ENCODE measurements at places on chromosomes 4 and X.

DNA sequence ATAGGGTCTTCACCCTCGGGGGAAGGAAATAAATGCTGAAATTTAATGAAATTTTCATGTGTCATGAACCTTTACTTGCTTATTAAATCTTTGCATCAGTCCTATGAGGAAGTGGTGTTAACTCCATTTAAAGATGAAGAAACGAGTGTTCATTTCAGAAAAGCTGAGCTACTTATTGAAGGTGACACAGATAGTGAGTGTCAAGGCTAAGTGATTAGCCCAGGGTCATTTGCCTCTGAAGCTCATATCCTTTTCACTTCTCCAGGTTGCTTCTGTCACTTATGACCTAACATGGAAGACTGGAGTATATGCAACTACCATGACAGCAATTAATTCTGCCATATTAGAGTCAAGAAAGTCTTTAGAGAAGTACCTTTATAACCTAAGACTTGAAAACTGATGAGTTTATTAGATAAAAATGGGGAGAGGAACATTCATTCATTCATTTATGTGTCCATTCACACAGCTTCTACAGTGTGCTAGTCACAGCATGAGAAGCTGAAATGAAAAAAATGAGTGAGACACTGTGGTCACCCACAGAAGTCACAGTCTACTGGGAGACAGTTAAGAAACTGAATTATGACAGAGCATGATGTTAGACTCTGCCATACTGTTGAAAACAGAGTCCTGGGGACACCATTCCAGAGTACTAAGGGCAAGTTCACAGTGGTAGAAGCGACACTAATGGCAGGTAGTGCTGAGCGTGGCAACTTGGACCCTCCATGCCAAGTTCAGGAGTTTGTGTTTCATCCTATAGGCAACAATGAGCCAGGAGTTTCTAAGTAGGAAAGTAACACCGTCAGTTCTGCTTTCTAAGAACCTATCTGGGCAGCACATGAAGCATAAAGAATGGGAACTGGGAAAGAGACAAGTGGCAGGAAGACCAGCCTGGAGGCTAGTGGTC lies 21.3 kb downstream of the ALPK1 start:
- DNase-seq, result no peak

DNA sequence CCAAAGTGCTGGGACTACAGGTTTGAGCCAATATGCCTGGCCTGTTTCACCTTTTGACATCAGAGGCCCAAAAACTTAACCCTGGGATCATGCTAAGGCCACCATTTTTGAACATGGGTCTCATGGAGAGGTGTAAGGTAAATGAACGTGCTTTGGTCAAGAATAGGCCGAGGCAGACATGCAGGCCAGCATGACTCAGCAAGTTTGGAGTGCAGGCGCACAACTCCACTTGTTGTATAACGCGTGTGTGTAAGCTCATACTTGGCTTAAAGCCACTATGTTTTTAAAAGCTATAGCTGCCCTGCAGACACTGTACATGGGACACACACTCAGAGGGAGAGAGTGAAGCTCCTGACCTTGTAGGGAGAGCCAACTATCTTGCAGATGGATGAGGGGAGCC lies 43.8 kb upstream of the HPSE start:
- no peak for DNase-seq

GRCh38 chr4:152369902-152370295 lies 166.0 kb downstream of the FBXW7 start:
- no peak for DNase-seq

GRCh38 chr4:186554914-186555827 lies at the start of gene MTNR1A:
Gene MTNR1A (minus strand): TSS chr4:186555567. CDS start chr4:186555365, 202 bp downstream.
- DNase-seq, result no peak

- DNase-seq, result no peak
Measured at GRCh38 chr4:117700111-117700892, 334.0 kb upstream of the NDST3 start.

- no peak for DNase-seq
Measured at GRCh38 chr4:40421839-40422708, 86.9 kb downstream of the CHRNA9 start.

DNA sequence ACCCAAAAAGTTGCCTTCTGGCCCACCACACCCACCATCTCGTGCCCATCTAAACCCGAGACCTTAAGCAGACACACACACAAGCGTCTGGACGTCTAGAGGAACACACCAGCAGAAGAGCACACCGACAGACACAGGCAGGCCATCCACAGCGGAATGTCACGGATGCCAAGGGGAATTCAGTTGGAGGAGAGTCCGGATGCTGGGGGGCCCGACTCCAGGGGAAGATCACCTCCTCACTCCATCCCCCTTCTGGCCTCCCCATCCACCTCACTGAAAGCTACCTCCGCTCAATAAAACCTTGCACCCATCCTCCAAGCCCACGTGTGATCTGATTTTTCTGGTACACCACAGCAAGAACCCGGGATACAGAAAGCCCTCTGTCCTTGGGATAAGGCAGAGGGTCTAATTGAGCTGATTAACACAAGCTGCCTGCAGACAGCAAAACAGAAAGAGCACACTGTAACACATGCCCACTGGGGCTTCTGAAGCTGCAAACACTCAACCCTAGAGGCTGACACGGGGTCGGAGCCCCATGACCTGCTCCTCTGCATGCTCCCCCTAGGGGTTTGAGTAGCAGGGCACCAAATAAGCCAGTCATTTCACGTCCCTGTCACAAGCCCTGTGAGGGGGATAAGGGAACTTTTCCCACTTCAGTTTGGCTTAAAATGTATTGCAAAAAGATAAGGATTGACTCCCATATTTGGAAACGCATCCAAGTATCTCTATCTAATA lies 339.6 kb upstream of the PCDH10 start:
- no peak for DNase-seq

DNA sequence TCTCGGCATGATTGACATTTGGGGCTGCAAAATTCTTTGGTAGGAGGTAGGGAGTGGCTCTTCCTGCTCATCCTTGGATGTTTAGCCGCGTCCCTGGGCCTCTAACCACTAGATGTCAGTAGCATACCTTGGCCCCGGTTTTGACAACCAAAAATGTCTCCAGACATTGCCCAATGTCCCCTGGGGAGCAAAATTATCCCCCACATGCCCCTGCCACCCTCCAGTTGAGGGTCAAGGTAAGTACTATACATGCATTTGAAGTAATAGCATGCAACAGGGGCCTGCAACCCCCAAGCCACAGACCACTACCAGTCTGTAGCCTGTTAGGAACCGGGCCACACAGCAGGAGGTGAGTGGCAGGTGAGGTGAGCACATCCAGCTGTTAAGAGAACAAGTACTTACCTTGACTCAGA lies 17.6 kb upstream of the KIAA1210 start:
- no peak for DNase-seq

DNA sequence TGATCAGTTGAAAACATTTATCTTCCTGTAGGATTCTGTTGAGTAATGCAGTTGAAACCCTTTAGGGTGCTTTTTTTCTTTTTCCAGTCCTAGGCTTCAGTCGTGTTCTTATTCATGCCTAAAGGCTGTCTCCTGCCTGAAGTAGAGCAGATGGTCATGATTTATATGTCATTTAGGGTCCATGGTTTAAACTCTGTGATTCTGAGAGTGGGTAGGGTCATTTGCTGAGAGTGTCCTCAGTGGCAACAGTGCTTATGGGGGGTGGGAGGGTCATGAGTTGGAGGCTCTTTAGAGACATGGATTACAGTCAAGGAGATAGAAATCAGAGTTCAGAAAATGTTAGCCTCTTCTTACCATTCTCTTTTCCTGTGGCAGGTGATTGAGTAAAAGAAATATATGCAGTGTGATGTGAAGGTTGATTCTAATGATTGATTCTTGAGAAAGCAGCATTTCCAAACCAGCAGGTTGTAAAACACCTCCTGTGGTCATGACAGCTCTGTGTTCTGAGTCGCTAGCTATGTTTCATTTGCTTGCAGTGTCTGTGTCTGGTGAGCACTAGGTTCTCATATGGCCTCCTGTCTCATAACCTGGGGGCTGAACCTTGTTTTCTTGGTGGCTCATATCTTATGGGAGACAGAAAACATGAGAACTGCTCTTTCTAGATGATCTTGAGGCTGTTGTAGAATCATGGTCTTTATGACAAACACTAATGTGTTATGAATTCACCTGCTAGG lies 60.4 kb downstream of the JADE1 start:
- no peak for DNase-seq

DNA sequence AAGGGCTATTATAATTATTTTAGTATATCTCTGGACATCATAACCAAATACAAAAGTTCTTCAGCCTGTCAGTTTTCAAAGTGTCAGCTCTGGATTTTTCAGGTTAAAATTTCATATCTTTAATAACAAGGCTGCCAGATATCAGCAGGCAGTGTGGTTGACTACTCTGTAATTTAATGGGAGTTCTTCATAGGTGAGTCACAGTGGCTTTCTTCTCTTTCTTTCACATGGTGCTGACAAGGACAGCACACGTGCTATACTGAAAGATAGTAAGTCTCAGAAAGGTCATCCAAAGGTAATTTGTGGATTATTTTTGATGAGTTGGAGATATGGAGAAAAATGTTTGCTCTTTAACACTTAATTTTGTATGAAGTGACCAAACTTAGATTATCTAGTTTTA lies 43.2 kb downstream of the GALNT7 start:
- DNase-seq, result no peak

DNA sequence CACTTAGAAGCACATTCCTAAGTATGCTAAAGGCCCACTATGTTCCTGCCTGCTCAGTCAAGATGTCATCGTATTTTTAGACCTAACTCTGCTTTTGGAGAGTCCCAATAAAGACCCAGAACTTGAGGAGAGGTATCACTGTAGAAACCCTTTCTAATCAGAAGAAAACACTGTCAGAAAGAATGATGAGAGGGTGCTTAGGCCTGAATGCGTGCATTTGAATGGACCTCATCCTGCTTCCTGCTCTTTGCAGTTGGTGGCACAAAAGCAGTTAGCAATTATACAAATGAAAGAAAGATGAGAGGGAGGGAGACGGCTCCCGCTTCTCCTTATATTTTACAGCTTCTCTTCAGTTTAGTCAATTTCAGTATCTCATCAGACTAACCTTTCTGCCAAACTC lies 987.2 kb downstream of the CCSER1 start:
- DNase-seq, result no peak

GRCh38 chr4:139658185-139658584 lies 7.4 kb upstream of the MGST2 start:
- no peak for DNase-seq

GRCh38 chrX:154125391-154126040 lies 18.5 kb upstream of the OPN1LW start:
- no peak for DNase-seq
